ENCODE measurements at places on chromosomes 4 and X. TPM values are rescaled to one million over a fixed set of nuclear protein-coding genes. Genes with fewer than 3 reads are reported as not detected.

DNA sequence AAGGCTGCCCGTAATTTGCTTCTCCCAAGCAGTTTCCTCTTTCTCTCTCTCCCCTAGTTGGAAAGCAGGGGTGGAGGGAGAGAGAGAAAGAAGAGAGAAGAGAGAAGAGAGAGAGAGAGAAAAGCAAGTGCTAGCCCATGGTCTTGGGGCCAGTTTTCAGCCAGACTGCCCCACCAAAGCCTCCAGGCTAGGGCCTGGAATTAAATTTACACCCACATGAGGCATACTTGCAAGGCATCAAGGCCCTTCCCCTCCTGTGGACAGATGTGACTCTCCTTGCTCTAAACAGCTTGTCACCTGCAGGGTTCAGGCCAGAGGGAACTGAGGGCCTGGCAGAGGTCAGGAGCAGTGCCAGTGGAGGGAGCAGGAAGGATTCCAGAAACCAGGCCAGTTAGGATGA is 1.7 kb upstream of the CXCR3 start:
- DNase-seq: no peak

DNA sequence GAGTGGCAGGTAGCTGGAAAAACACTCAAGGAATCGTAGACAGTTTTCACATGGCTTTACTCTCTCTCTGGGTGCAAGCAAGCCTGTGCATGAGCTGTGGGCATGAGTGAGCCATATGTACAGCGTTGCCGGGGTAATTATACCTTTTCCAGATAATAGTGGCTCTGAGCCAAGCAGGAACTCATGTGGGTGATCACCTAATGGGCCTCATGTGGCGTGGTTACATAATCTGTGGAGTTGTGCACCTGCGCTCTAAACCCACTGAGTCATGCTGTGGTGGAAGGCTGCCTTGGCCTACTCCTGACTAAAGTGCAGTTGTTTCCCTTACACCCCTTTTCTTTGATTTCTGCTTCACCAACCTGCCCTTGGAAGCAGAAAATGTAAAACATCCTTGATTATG is 1564.5 kb upstream of the PCDH10 start:
- DNase-seq: no peak

GRCh38 chrX:141320801-141321200 is 78.5 kb upstream of the SPANXC start:
- no peak for DNase-seq

- peak; percentile 22 for DNase-seq
Measured at GRCh38 chrX:121161501-121161933, 114.1 kb downstream of the GLUD2 start.

DNA sequence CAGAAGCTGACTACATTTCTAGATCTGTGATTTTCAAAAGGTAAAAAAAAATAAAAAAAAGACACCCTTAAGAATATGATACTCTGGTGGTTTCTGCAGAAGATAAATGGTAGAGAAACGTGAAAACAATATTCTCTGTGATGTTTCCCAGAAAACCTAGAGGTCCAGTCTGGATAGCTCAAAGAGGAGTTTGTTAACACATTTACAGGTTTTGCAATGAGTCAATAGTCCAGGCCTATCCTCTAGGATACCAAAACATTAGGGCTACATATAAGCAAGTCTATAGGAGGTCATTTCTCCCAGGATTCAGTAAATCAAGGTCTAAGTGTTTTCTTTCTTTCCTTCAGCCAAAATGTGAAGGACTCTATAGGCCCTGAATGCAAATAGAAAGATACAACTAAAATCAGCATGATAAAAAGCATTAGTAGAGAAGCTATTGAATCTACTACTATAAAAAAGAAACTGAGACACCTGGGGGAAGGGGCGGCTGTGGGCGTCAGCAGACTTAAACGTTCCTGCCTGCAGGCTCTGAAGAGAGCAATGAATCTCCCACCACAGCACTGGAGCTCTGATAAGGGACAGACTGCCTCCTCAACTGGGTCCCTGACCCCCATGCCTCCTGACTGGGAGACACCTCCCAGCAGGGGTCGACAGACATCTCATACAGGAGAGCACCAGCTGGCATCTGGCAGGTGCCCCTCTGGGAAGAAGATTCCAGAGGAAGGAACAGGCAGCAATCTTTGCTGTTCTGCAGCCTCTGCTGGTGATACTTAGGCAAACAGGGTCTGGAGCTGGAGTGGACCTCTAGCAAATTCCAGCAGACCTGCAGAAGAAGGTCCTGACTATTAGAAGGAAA is 33.7 kb upstream of the SPP1 start:
- DNase-seq: no peak

DNA sequence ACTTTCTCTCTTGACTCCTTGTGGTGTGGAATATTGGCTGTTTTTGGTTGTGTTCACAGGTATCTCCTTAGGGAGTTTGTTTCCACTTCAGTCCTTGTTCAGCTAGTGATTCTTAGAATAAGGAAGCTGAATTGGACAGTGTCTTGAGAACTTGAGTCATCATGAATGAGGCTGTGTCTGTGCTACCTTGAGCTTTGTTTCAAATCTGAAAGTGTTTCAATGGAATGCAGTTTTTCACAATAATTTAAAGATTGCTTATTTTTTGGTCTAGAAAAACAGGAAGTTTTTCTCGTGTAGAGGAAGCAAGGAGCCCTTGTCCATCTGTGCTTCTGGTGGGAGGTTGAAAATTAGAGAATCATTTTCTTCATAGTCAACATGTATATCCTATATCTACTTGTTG is 76.5 kb downstream of the ZNF518B start:
- DNase-seq: no peak

BEND4 gene
- not detected for polyA plus RNA-seq

DNA sequence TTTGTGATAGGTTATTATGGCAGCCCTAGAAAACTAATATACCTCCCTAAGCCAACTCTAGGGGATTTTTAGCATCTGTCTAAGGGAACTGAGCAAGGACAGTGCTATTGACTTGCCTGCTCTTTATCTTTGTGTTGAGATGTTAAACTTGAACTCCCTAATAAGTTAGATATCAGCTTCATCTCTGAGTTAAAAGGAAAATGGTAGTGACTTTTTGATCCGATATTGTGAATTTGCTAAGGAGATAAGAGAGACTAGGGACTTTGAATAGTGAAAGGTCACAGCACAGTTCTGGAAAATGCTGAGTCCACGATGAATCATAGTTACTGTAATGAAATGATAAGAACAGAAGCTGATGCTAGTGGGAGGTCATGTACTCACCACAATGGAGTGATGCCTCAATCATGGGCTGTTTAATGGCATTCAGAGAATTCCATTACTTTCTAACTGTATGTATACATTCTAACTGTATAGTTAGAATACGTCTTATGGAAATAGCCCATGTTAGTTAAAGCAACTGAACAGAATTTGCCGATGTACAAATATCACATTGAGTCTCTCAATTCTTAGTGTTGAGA is 147.2 kb downstream of the GLRA3 start:
- DNase-seq: no peak

DNA sequence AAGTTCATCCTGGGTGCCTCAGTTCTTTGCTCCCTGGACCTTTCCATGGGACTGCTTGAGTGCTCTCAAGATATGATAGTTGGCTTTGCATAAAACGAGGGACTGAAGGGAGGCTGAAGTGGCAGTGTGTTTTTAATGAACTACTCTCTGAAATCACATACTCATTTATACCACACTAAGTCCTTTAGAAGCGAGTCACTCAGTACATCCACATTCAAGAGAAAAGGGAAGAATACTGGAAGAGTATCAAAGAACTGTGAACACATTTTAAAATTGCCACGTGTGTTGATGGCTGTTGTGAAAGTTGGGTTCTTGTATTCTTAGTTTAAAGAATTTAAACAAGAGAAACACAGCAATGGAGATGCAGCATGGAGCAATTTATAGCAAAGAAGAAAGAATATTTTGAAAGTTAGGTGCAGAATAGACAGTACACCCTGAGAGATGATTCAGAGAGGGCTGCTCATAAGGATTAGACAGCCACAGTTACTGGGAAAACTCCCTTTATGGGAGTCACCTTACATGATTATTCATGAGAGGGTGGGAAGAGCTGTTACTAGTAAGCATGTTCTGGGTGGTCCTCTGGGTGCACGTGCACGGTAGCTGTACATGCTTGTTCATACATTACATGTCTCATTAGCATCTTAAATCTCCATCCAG is 380.7 kb downstream of the ADGRL3 start:
- no peak for DNase-seq

- DNase-seq: no peak
Measured at GRCh38 chr4:75345423-75345822, 168.8 kb downstream of the RCHY1 start.

GPR143 gene
- 0.20 TPM for polyA plus RNA-seq

GRCh38 chr4:156169011-156169410 is 215.3 kb upstream of the CTSO start:
- DNase-seq: no peak

CCDC160 gene
- not detected for polyA plus RNA-seq

TMEM144 gene
- polyA plus RNA-seq: not detected

DNA sequence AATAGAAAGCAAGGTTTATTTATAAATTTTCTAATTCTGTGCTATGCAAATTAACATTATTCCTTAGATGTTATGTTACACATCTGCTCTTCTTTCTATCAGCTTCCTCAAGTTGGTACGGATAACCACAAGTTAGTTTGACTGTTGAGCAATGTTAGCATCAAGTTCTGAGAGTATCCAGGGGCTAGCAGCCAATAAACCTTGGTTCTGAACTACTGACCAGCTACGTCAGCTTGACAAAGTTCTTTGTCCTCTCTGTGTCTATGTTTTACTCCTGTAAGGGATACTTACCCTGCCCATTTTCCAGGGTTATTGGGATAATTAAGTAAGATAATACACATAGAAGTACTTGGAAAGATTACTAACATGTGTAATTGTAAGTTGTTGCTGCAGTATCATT is 8.1 kb upstream of the TEX13A start:
- DNase-seq: no peak

DNA sequence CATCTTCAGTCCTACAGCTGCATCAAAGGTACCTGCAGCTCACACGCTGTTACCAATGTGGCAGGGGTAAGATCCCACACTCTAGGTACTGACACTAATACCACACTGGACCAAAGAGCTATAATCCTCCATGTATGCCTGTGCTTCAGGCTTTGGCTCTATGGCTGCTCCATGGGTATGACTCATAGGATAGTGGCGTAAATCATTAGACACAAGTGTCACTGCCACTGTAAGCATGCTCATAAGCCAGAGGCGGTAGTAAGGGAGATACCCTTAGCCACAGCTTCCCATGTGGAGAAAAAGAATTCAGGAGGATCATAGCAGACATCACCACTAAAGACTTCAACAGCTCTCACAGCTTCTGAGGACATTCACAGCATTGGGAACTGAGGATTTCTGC is 287.5 kb downstream of the ACTRT1 start:
- no peak for DNase-seq

CD99 gene
- 151 TPM for polyA plus RNA-seq

DNA sequence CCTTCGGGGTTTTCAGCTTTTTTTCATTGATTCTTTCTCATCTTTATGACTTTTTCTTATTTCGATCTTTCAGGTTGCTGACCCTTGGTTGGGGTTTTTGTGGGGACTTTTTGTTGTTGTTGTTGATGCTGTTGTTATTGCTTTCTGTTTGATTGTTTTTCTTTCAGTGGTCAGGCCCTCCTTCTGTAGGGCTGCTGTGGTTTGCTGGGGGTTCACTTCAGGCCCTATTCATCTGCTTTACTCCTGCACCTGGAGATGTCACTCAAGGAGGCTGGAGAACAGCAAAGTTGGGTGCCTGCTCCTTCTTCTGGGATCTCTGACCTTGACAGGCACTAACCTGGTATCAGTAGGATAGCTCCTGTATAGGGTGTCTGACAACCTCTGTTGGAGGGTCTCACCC is 39.9 kb upstream of the PCDH18 start:
- DNase-seq: no peak

DNA sequence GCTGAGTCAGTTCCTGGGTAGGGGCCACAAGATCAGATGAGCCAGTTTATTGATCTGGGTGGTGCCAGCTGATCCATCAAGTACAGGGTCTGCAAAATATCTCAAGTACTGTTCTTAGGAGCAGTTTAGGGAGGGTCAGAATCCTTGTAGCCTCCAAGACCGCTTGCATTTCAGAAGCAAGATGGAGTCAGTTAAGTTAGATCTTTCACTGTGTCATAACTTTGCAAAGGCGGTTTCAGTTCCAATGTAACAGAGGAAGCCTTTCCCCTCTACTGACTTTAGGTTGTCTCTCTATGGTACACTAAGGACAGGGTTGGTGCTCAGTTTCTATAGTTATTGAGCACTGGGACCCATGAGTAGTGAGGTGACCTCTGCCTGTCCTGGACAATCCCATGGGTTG is 127.3 kb upstream of the WDR1 start:
- no peak for DNase-seq

GRCh38 chrX:97211070-97211469 is 327.4 kb downstream of the RPA4 start:
- DNase-seq: no peak

DNA sequence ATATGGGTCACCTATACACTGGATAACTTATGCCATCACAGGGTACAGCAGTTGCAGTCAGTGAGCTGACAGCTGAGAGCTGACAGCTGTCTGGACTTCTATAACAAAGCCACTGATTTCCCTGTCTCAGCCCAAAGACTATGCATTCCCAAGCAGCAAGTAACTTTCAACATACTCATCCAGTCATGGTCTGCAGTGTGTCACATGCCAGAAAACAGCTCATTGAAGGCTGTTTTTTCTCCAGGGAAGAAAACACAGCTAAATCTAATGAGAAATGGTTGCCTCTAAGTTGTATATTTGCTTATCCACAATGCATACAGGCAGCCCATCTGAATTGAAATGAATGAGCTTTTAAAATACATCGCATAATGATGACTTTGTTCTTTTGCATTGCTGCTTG is 6.3 kb downstream of the KIAA1210 start:
- no peak for DNase-seq

DNA sequence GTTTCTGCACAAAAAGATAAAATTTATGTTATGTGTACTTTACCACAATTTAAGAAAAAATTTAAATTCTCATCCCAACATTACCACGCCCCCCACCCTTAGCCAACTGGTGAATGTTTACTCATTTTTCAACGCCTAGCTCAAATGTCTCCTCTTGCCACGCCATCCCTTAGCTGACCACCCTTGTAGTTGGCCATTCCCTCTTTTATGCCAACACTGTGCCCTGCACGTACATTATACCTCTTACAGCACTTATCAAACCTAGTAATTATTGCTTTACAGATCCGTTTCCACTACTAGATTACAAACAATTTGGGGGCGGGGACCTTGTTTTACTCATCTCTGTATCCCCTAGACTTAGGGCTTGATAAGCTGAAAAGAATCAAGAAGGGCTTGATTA is 644 bp downstream of the ERCC6L start:
- no peak for DNase-seq

DNA sequence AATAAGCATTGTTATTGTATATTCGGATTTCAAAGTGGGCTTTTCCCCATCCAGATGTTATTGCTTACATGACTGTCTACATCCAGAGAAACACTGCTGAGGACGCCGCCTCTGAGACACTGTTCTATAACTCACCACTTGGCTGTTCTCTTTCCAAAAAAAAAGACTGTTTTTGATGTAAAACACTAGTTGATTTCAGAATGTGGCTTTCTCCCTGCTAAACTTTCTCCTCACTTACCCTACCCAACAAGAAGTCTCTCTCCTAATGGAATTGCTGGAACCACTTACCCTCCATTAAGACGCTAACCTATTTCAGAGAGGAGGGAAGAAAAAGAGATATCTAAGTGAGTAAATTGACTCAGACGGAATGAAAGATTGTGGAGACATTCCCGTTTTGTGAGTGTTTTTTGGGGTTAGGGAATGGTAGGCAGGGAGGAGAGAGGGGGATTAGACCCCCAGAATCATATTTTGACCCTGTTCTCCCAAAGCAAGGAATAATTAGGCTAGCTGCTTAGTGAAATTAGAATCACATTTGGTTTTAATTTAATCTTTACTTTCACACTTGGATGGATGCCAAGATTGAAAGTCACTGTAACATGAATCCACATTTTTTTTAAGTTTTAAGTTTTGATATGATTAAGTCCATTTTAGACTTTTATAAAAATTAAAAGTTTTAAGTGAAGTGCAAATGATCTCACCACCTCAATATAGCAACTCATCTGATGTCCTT is 174.9 kb downstream of the CHIC2 start:
- no peak for DNase-seq
